ENCODE measurements at places on chromosomes 11 and 22. TPM values are rescaled to one million over a fixed set of nuclear protein-coding genes. Genes with fewer than 3 reads are reported as not detected.

GRCh38 chr11:6824136-6824823, 21.2 kb upstream of the OR10A5 start:
- no peak for DNase-seq

- no peak for DNase-seq
Observed at GRCh38 chr22:43168471-43169309, 17.3 kb downstream of the TSPO start.

DNA sequence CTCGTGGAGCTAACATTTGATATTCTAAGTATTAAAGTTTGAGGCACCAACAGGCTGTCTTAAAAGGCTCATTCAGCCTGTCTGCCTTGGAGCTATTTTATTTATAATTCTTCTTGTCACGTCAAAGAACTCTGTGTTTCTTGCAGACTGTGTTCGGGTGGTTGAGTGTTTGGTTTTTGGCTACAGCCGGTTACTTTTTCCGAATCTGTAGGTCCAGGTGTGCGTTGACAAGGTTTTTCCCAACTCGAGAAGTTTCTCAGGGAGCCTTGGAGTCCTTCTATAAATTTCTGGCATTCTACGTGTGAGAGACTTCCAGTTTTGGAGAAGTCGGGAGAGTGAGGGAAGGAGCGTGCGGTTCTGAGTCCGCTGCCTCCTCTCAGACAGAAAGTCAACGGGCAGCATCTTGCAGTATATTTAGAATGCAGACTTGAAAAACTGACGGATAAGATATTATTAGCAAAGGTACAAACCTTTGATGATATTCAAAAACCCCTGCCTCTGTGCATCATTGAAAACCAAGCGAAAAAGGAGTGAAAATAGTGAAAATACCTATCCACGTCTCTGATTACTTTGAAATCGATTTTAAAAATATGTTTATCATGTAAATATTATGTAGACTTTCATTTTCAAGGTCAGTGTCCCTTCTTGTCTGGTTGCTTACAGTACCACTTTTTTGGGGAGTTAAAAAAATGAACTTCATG, 85.2 kb upstream of the PPARA start:
- peak; percentile 31 for DNase-seq

GRCh38 chr11:32414925-32415324, 20.4 kb downstream of the WT1 start:
- DNase-seq, result no peak

DNA sequence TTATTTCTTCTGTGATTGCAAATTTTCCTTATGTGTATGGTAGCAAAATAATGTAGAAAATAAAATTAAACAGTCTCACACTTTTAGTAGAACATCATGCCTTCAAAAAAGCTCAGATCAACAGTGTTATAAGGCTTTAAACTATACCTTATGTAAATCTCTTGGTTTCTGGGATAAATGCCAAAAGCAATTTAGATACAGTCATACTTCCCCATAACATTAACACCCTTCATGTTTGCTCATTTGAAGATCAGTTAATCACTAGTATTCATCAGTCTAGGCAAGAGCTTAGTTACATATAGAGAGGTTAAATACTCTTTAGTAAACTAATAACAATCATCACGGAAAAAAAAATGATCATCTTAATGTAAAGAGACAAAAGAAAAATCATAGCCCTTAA, 421.8 kb upstream of the ANO3 start:
- peak; percentile 6 for DNase-seq

The SIK2 gene
- 8.9 TPM for total RNA-seq
